Activated naive CD8-positive, alpha-beta T cell treated with anti-CD3 and anti-CD28 coated beads, Interleukin-2, amount 50 U/mL, for 24 hours (primary cell): ENCODE measurements at places on chromosomes 1 and 21.
A peak's percentile ranks its signal among the peaks of the same experiment; 100 is the strongest.

DNA sequence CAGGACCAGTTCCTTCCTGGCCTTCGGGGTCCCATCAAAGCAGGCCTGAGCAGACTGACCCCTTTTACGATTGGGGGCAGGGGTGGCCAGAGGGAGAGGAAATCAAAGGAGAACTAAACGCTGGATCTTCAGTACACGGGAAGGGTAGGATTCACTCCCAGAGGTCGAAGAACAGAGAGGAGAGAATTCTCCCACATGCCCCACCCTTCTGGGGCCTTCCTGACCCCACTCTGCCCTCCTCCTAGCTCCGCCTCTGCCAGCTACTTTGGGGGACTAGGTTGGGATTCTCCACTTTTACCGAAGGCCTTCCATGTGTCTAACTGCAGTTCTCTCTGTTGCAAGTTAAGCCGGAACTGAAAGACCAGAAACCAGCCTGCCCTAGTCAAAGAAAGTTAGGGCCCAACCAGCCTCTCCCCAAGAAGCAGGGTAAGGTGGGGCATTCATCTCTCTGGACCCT is 654 bp upstream of the ARHGEF2 start:
- DNase-seq: peak; percentile 41

DNA sequence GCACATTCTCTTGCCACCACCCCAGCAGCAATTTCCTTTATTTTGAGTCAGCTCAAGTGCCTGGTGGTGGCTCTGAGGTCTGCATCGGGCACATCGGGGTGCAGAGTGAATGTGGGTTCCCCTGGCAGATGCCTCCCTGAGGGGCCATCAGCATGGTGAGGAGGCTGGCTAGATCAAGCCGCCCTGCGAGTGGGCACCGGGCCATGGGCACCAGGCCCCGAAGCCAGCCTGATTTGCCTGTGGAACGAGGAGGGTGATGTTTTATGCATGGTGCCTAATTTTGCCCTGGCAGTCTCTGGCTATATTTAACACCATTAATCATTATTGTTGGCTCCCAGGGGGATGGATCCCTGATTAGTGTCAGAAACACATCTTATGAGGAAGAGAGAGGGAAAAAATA is 36.3 kb downstream of the ACTL8 start:
- DNase-seq: no peak

DNA sequence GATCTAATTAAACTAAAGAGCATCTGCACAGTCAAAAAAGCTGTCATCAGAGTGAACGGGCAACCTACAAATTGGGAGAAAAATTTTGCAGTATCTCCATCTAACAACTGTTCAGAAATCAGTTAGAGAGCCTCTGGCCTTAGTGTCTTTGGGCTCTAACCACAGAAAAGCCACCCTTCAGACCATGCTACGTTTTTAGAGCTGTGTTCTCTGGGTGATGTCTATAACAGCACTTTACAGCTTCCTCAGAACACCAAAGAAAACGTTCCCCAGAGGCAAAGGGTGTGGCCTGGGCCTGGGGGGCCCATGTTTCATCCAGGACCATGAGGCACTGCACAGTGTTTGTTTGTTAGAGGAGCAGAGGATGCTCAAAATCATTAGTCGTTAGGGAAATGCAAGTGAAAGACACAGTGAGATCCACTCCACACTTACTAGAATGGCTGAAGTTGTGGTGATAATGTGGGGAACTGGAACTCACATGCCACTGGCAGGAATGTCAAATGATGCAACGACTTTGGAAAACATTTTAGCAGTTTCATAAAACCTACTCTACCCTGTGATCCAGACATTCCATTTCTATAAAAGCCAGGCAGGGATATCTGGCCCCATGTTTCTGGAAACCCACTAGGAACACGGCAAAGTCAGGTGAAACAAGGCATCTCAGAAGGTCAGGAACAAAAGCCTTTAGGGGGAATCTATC is 250.4 kb upstream of the HOOK1 start:
- no peak for DNase-seq

DNA sequence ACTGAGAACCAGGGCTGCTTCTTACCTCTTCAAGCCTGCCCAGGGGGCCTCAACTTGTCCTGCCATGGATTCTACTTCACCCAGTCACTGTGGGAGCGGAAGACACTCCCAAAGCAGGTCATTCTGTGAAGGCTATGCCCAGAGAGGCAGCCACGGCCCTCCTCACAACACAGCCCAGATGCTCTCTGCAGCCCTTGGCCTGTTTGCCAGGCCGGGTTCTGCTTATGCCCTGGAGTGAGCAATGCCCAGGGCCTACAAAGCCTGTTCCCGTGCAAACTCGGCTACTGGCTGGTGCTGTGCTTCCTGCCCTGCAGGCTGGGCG is 33.8 kb upstream of the SLC30A1 start:
- DNase-seq: no peak

DNA sequence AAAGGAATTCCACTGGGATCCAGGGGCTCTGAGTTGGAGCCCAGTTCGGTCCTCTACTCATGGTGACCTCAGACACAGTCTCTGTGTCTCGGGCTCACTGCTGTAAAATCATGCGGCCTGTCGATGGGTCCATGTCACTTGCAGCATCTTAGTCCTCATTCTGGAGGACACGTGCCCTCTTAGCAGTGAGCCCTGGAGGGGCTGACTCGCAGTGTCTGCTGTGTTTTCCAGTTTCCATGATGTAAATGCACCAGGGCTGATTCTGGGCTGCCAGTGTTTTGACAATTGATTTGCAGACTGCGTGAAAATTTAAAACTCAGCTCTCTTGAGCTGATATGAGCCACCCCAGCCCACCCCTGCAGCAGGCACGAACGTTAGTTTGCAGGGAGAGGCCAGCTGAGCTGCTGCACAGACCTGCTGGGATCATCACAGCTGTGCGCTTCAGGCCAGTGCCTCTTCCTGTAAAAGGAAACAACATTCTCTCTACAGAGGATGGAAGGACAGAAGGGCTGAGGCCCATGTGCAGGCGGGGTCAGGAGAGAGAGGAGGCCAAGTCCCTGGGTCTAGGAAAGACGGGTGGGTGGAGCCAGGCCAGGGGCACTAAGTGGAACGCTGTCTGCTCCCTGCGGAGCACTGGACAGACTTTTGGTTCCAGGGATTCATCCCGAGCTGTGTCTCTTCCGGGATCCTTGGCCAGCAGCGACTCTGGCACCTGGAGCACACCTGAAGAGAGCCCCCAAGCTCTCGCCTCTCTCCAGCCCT is 42.6 kb downstream of the RSPH1 start:
- DNase-seq: no peak

DNA sequence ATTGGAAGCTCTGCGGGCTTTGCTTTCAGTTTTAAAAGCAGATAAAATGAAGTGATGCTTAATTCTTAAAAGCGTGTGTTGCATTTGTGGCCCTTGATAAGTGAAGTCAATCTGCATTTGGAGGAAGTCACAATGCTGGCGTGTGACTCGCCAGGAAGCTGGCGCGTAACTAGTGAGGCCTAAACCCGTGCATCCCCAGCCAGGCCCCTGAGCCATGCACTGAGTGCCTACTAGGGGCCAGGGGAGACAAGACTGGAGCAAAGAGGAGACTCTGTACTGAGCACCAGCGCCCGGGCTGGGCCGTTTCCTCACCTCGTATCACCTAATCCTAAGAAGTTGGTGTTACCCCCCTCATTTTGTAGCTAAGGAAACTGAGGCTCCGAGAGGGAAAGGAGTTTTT is 4.6 kb upstream of the DDOST start:
- DNase-seq: no peak
